Stimulated activated CD8-positive, alpha-beta memory T cell treated with anti-CD3 and anti-CD28 coated beads, Interleukin-12 subunit alpha, Interleukin-12 subunit beta, amount 100 ng/mL, for 1 hour (primary cell): ENCODE measurements at places on chromosomes 11 and 22.

DNA sequence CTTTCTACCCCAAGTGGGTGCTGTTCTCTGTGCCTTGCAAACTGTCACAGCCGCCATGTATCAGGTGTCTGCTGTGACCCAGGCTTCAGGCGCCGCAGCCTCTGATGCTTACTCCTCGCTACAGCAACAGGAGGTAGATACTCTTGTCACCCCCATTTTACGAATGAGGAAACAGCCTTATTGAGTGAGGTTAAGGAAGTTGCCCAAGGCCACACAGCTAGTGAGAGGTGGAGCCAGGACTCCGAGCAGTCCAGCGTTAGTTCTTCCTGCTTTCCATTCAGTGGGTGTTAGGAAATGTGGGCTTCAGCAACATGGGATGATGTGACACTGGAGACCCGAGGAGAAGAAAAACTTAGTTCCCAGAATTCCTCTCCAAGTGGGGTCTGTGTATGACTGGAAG, 14.3 kb downstream of the RNF215 start:
- no peak for DNase-seq

- no peak for DNase-seq
These were observed 30.7 kb downstream of the SPON1 start for GRCh38 chr11:13993096-13993765.

DNA sequence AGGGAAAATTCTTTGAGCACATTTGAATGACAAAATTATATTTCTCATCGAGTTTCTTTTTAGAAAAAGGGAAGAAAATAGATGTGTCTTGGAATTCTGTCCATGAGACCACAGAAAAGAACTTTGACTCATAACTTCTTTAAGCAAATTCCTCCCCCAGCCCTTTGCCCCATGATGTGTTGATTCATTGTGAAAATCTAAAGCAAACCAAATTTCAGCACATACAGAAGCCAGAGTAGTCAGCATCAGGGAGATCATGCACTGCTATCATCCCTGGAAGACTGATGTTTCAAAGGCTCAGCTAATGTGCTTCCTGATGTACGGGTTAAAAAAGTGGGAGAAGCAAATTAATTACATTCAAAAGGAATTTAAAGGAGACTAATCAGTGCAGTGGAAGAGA, 159.7 kb downstream of the FAT3 start:
- DNase-seq: no peak

GRCh38 chr22:34858066-34858465, 207.9 kb upstream of the ISX start:
- no peak for DNase-seq

- DNase-seq: no peak
These were observed 2.0 kb upstream of the MIEF1 start for GRCh38 chr22:39500101-39500500.

GRCh38 chr11:45885274-45885920, at the start of gene MAPK8IP1:
Gene MAPK8IP1 (plus strand): TSS chr11:45885651. CDS start chr11:45885821, 170 bp downstream.
- peak; percentile 27 for DNase-seq

- DNase-seq: no peak
These were observed 47.8 kb downstream of the ARHGAP42 start for GRCh38 chr11:100734743-100735527.

DNA sequence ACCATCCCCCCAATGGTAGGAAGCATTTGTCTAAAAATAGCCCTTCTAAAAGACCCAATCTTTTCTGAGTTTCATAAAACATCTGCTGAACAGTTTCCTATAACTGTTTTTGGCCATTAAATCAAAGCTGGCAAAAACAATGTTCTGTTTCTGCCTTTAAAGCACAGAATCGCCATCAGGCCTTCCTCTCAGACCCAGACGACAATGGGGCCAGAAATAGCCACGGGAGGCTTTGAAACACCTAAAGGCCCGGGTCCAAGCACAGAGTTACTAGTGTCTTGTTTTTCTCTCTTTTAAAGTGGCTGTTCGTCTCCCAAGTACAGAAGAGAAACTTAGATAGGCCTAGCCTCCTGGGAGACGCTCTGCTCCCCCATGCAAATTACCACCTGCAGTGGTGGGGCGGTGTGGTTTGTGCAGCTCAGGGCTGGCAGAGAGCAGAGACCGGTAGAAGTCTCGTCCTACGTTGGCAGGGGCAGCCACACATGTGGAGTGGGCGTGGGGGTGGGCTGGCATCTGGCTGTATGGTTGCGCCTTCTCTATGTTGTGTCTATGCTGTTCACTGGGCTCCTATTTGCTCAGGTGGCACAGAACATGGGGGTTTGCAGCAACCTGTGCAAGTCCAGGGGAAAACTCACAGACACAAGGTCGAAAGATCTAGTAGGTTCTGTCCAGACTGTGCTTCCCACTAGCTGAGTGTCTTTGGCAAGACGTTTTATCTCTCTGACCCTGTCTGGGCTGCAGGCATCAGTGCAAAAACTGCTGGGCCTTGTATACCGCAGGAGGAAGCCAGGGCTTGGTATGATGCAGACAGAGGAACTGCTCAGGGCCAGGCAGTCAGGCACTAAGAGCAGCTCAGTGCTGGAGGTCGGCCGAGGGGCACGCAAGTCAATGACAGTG, 23.6 kb upstream of the ETS1 start:
- no peak for DNase-seq

- DNase-seq: no peak
These were observed 313.1 kb downstream of the C11orf87 start for GRCh38 chr11:109735128-109735527.

DNA sequence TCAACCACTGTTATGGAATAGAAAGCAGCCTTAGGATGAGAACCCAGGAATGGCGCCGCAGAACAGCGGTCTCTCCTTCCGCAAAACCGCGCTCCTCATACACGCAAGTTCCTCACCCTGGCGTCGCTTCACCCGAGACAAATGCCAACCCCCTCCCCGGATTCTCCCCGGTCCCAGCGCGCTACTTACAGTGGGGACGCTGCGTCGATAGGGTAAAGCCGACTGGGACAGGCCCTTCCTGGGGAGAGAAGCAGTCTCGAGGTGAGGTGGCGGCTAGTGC, 287 bp downstream of the RPS13 start:
- no peak for DNase-seq
